ENCODE measurements at places on chromosomes 5 and 9.

GRCh38 chr9:17862629-17863028, 283.8 kb downstream of the SH3GL2 start:
- DNase-seq = no peak

DNA sequence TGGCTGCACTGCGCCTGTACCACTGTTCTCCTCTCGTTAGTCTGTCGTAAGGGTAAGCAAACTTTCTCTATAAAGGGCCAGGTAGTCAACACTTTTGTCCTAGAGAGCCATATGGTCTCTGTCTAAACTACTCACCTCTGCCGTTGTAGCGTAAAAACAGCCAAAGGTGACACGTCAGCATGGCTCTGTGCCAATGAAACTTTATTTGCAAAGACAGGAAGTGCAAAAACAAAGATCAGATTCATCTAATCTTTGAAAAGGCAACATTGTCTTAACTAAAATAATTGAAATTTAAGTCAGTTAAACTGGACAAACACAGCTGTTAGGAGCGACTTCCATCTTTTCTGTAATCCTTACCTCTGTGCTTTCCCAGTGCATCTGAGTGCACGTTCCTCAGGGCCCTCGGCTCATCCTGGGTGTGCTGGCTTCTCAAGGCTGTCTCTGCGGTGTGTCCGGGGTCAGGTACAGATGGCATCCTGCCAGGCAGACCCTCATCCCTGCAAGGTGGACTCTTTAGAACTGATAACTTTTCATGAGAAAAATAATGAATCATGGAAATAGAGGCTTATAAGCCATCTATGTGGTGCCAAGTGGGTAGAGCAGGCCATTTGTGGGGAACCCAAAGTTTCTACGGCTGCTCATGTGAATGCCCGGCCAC, 35.2 kb upstream of the IRX4 start:
- DNase-seq = no peak

- no peak for DNase-seq
Observed at GRCh38 chr5:96885518-96886338, 9.4 kb downstream of the ERAP2 start.

DNA sequence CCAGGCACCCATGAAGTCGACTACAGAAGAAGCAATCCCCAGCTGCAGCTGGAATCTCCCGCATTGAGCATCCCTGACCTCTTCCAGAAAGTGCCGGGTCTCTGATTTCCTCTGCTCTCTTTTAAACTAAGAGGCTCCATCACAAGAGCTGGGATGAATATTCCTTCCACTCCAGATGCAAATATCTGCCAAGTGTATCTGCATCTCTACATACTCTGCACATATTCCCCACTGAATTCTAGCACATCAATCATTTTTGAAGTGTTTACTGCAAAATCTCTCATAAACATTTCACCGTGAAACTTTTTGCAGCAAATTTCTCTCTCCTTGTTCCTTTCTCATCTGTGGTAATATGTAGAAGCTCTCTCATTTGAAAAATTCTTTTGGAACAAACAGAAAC, 161.5 kb downstream of the GABRB2 start:
- DNase-seq = no peak

GRCh38 chr9:108394726-108395125, 461.1 kb downstream of the ACTL7B start:
- DNase-seq = no peak

DNA sequence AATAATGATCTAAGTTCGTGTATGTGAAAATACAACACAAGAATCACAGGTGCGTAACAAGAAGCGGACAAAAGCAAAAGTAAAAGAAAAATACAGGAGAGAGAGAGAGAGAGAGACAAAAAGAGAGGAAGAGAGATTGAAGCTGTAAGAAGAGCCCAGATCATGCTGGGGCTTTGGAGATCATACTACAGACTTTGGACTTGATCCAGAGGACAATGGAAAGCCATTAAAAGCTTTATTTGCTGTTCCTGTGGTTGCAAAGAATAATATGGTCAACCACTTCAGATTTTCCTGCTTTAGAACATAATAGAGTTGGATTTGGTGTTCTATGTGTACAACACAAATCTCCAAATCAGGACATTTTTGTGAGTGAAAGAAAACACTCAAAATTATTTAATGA, 561.4 kb downstream of the CAAP1 start:
- no peak for DNase-seq

- no peak for DNase-seq
Observed at GRCh38 chr9:73204936-73205335, 53.3 kb downstream of the ANXA1 start.

DNA sequence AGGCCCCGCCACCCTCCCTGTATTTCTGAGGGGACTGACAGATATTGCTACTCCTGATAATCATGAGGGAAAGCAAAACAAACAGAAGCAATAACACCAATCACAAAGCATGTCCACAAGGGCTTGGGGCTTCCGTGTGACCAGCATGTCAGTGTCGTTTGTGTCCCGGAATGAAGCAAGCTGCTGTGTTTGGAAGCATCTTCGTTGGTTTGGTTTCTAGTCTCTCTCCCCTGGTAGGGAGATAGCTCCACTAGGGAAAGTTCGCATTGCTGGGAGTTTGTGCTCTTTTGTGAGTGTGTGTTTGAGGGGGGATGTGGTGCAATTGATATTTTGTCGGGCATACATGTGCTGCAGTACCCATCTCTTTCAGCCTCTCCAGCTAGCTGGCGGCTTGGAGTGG, 1.4 kb downstream of the GRIA1 start:
- DNase-seq = no peak
